ENCODE measurements at places on chromosomes 13 and 19.

- no peak for DNase-seq
Observed at GRCh38 chr19:21166436-21166835, 24.6 kb downstream of the ZNF431 start.

DNA sequence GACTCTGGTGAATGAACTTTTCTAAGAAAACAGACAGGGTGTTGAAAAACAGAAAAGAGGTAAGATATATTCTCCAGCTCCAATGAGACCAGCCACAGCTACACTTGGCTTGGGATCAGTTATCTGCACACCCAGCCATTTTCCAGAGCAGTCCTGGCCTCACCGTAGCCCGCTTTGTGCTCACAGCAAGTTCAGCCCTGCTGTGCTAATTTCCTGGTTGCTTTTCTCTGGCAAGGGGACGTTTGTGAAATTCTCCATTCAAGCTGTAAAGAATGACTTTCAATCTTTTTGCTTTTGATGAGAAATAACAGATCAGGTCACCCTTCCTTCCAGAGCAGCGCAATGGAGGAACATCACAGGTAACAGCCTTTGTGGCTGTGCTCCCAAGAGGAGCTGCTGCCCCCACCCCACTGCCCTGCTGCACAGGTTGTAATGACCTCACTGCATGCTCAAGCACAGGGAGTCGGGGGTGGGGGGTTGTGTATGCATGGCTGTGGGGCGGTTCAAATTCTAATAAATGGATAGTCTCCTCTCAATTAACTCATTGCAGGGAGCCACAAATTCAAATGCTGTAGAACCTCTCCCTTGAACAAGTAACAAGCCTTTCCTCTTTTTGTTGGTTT is 516.6 kb upstream of the NBEA start:
- no peak for DNase-seq

DNA sequence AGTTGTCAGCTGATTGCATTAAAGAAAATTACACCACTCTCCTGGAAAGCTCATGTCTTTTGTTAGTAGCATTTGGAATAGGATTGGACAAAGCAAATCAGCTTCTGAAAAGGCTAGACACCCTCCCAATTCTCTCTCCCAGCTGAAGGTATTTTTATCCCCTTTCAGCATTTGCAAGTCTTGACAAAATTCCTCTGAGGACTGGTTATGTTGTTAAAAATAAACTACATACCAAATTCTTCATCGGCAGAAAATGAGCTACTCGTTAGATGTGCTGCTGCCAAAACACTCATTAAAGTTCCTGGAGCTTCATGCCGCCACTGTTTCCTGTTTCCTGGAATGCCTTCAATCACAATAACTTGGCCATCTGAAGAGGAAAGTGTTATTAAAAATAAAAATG is 37.1 kb downstream of the UTP14C start:
- DNase-seq, result no peak

GRCh38 chr19:5850743-5851293 is 431 bp downstream of the FUT3 start:
- no peak for DNase-seq

DNA sequence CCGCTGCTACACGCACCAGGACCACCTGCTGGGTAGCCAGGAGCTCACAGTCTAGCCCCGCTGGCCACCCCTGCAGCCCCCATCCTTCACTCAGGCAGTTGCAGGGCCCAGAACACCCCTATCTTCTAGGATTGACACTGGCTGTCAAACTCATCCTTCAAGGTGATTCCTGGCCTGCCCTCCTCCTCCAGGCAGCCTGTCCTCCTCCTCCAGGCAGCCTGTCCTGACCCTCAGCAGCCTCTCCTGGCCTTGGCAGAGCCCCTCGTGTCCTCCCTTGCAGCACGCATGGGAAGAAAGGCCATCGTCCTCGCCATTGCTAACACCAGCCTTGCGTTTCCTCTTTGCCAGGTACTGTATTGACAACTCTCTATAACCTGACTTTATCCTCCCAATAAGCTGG is 3.8 kb upstream of the EPS8L1 start:
- DNase-seq, result no peak

DNA sequence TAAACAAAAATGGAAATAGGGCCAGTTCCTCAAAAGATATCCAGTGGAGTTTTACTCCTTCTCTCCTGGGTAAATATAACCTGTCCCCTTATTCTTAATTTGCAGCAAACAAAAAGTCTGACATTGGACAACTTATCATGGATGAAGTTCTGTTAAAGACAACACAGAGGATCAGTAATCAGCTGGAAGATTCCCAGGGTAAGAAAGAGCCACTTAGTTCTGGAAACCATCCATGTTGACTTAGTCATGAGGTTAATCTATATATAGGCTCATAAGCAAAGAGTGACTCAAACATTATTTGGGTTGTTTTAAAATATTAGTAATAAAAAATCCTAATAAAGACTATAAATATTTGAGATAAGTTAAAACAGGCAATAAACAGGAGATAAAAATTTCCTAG is 40.5 kb upstream of the EBPL start:
- DNase-seq, result no peak
